Aorta (tissue), 5 donors: ENCODE measurements at places on chromosomes 2 and 18. TPM values are rescaled to one million over a fixed set of nuclear protein-coding genes. Genes with fewer than 3 reads are reported as not detected.

STEAP3 gene
- total RNA-seq, result 20.3 TPM

CERKL gene
- total RNA-seq, result not detected

GPR35 gene
- total RNA-seq, result 3.9 TPM

PTPRM gene
- 86.3 TPM for total RNA-seq

SF3B1 gene
- total RNA-seq, result 281 TPM

DNA sequence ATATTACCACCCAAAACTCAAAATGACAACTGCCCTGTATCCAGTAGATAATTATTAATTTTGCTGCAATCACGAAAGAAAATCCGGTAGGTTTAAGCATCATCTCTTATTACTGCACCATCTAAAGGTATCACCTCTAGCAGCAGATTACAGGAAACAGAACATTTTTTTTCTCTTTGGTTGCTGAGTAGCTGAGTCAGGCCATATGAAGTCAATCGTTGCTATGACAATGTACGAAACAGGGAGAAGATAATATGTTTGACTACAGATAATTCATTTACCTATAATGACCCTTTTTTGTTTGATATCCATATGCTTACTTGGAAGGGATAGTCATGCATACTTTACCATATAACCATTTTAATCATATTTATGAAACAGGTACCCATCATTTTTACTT is 831.6 kb upstream of the CHAC2 start:
- no peak overlapping the region for H3K27ac ChIP-seq
- peaks cover 3% of the 10 kb centered on the region for H3K4me1 ChIP-seq
- H3K4me3 ChIP-seq, result no peak overlapping the region
- H3K36me3 ChIP-seq, result no peaks in the 10 kb centered on the region

GRCh38 chr2:204749319-204749718 is 204.0 kb downstream of the PARD3B start:
- no peaks in the 10 kb centered on the region for H3K27me3 ChIP-seq
- no peak for DNase-seq
- H3K36me3 ChIP-seq, result no peaks in the 10 kb centered on the region
- no peak overlapping the region for H3K27ac ChIP-seq
- H3K4me3 ChIP-seq, result no peak overlapping the region

- H3K4me3 ChIP-seq, result no peak overlapping the region
- no peak for DNase-seq
- H3K4me1 ChIP-seq, result no peaks in the 10 kb centered on the region
- peaks cover 6% of the 10 kb centered on the region for H3K36me3 ChIP-seq
- no peaks in the 10 kb centered on the region for H3K27me3 ChIP-seq
- H3K27ac ChIP-seq, result no peak overlapping the region
Observed at GRCh38 chr2:61247204-61247812, 85.3 kb downstream of the C2orf74 start.

DNA sequence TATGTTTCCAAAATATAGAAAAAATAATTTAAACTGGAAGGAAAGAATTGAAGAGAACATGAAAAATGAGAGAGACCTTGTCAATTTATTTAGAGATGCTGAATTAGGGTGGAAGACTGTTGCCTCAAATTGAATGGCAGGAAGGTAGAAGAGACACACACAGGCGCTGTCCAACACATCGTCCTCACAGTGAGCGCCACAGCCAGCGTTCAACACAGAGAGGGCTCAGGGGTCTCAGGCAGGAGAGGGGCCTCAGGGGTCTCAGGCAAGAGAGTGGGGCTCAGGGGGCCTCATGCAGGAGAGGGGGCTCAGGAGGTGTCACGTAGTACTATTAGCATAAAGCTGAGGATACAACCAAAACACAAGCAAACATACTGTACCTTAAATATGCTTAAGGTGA is 65.7 kb downstream of the TMEM18 start:
- no peak overlapping the region for H3K27ac ChIP-seq
- no peaks in the 10 kb centered on the region for H3K27me3 ChIP-seq
- H3K4me3 ChIP-seq, result no peak overlapping the region
- no peaks in the 10 kb centered on the region for H3K4me1 ChIP-seq
